Mesenteric fat pad (tissue), 1 donor: ENCODE measurements at places on chromosomes 5 and 9. TPM values are rescaled to one million over a fixed set of nuclear protein-coding genes. Genes with fewer than 3 reads are reported as not detected.

DNA sequence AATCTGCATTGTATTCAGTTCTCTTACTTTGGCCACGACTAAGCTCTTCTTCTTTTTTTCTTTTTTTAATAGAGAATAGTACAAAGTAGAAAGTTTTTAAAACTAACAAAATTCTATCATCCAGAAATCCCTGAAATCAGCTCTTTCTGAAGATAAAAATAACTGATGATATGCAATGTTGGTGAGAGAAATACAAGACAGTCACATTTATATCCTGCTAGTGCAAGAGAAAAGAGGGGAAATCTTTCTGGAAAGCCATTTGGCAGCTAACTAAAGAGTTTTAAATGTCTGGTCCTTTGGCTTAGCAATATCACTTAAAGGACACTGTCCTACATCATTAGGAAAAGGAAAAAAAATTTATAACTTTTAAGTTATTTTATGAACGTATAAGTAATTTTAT is 27.0 kb upstream of the FREM1 start:
- no peak for DNase-seq

GRCh38 chr5:153275695-153276094 is 214.8 kb upstream of the GRIA1 start:
- no peak for DNase-seq

The EMB gene
- total RNA-seq = 49.1 TPM

- no peak for DNase-seq
Observed at GRCh38 chr5:1118738-1119137, 6.9 kb upstream of the SLC12A7 start.

- no peak for DNase-seq
Observed at GRCh38 chr5:166947045-166947444, 1344.4 kb upstream of the WWC1 start.

DNA sequence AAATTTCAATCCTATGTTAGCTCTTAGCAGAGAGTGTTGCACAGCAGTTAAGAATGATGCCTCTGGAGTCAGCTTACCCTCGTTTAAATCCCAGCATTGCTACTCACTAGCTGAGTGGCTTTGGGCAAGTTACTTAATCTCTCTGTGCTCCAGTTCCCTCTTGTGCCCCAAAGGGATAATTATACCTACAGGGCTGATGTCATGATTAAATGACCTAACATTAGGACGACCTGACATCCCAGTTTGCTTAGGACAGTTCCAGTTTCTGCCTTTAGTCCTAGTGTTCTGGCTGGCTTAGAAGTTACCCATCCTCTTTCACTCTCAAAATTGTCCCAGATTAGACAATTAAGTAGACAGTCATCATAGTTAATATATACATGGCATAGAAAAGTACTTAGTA is 4.3 kb upstream of the RAI14 start:
- DNase-seq = no peak

DNA sequence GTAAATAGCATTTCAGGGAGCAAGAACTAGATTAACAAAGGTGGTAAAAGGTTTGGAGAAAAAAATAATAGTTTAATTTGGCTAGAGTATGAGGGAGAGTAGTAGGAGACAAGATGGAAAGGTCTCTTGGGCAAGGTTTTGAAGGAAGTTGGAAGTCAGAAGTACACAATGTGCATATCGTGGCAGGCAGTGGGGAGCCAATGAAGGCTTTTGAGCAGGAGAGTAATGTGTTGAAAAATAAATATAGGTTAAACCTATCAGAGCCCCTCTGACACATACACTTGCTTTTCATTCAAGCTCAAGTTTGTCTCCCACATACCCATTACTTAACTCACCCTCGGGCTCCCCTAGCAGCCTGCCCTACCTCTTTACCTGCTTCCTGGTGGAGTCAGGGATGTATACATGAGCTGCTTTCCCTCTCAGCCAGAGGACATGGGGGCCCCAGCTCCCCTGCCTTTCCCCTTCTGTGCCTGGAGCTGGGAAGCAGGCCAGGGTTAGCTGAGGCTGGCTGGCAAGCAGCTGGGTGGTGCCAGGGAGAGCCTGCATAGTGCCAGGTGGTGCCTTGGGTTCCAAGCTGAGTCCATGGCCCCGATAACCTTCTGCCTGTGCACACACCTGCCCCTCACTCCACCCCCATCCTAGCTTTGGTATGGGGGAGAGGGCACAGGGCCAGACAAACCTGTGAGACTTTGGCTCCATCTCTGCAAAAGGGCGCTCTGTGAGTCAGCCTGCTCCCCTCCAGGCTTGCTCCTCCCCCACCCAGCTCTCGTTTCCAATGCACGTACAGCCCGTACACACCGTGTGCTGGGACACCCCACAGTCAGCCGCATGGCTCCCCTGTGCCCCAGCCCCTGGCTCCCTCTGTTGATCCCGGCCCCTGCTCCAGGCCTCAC is at the start of gene CA9:
CA9 (plus strand) TSS at position 797 of the 893 bp plus-strand sequence; CDS start at position 829, 32 bp downstream.
- no peak for DNase-seq

The PCDHB13 gene
- total RNA-seq = 2.8 TPM

- DNase-seq = no peak
Observed at GRCh38 chr9:126342621-126343031, 16.0 kb downstream of the MVB12B start.

GRCh38 chr5:120345947-120346346 is 118.2 kb upstream of the PRR16 start:
- DNase-seq = no peak

GRCh38 chr5:60955239-60955638 is 10.2 kb downstream of the NDUFAF2 start:
- no peak for DNase-seq

- DNase-seq = no peak
Observed at GRCh38 chr5:56482363-56482762, 249.2 kb upstream of the ANKRD55 start.
